ENCODE measurements at places on chromosomes 16 and 17. TPM values are rescaled to one million over a fixed set of nuclear protein-coding genes. Genes with fewer than 3 reads are reported as not detected.

DNA sequence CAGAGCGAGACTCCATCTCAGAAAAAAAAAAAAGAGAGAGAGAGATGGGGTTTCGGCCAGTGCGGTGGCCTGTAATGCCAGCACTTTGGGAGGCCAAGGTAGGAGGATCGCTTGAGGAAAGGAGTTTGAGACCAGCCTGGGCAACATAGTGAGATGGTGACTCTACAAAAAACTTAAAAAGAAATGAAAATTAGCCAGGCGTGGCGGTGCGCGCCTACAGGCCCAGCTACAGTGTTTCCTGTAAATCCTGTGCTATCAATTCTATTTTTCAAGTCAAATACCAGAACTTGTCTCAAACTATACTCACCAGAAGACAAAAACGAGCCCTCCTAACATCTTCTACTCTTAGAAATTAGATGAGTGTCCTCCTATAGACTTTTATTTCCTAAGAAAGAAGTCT lies 19.3 kb downstream of the UBE2O start:
- DNase-seq, result no peak
- no peak overlapping the region for H3K27ac ChIP-seq
- H3K36me3 ChIP-seq, result peaks cover 9% of the 10 kb centered on the region
- H3K27me3 ChIP-seq, result no peaks in the 10 kb centered on the region

DNA sequence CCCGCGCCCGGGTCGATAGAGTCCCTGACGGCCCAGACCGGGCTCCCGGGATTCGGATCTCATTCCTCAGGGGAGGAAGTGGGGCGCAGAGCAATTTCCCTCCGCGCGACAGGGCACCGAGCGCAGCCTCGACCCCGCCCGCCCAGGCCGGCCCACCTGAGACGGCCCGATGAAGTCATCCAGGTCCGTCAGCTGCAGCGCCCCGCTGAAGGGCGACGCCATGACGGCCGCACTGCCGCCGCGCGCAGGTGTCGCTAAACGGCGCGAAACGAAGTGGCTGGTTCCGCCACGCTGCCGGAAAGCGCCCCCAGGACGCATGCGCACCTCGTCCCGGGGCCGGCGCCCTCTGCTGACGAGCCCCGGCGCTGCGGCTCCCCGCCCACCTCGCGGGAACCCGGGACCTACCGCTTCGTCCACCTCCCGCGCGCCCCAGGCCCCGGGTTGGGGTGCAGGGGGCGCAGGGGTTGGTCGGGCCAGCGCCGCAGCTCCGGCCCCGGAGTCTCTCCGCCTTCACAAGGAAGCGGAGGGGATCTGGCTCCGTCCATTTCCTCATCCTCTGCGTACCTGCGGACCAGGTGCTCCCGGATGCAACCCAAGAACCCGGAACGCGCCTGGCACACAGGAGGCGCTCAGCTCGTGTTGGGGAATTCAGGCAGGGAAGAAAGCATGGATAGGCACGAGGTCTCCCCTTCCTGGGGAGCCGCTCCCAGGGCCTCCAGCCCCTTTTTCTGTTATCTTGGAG lies at the start of gene CIAO3:
TSS of gene CIAO3 (minus strand) at position 234 of the 742 bp plus-strand sequence. CDS start at position 222, 12 bp downstream.
- peak; percentile 85 for DNase-seq
- H3K27me3 ChIP-seq, result no peaks in the 10 kb centered on the region
- H3K27ac ChIP-seq, result peak within 1 kb of the TSS; percentile 77
- peaks cover 16% of the 10 kb centered on the region for H3K4me1 ChIP-seq
- H3K4me3 ChIP-seq, result peak within 1 kb of the TSS; percentile 53
- H3K36me3 ChIP-seq, result peaks cover 7% of the 10 kb centered on the region

DNA sequence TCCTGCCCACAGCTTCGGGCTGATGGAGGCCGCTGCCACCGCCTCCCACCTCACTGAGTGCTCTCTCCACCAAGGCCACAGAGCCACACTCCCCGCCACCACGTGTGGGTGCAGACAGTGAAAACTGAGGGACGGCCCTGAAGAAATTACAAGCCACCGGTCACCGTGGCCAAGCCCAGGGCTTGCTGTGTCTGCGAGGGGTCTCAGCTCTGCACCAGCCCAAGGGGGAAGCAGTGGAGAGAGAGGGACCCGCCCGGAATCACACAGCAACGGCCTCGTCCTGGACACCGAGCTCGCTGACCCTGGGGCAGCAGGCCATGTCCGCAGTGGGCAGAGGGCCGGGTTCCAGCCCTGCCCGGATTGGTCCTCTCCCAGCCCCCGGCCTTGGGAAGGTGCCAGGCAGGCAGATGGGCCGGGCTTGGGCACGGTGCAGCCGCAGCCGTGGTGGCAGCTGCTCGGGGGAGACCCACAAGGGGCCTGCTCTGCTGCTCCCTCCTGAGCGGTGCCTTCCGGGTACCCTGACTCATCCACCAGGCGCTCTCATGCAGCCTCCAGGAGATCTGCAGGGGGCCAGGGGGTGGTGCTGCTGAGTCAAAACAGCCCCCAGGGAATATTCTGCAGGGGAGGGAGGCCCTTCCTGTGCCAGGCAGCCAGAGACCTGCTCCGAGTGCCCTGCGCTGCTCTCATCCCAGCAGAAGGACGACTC lies 52.0 kb downstream of the CBFA2T3 start:
- H3K27me3 ChIP-seq, result no peaks in the 10 kb centered on the region
- no peak overlapping the region for H3K4me3 ChIP-seq
- H3K36me3 ChIP-seq, result no peaks in the 10 kb centered on the region
- no peak overlapping the region for H3K27ac ChIP-seq
- peaks cover 10% of the 10 kb centered on the region for H3K4me1 ChIP-seq
- no peak for DNase-seq

DNA sequence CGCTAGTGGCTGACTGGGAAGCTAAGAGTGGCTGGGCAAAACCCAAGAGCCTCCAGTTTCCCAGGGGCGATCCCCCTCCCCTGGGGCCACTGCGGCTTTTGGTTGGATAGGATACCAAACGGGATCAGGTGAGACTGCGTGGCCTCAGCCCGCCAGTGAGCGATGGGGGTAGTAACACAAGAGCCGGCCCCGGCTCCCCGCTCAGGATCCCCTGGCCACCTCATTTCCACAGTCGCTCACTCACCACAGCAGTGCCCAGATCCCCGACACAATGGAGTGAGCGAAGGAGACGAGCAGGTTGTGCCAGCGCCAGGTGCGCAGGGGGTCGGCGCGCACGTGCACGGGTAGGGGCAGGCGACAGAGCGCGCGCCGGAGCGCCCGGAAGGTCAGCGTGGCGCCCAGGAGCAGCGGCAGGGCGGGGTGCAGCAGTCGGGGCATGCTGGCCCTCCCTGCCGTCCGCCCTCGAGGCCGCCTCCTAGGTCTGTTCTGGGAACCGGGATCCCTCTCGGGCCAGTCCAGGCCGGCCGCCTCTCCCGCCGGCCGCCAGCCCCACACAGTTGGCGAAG lies 290 bp downstream of the TLCD1 start:
- peaks cover 34% of the 10 kb centered on the region for H3K36me3 ChIP-seq
- H3K4me3 ChIP-seq, result peak overlapping the region; percentile 7
- H3K27me3 ChIP-seq, result no peaks in the 10 kb centered on the region
- peaks cover 56% of the 10 kb centered on the region for H3K4me1 ChIP-seq

DNA sequence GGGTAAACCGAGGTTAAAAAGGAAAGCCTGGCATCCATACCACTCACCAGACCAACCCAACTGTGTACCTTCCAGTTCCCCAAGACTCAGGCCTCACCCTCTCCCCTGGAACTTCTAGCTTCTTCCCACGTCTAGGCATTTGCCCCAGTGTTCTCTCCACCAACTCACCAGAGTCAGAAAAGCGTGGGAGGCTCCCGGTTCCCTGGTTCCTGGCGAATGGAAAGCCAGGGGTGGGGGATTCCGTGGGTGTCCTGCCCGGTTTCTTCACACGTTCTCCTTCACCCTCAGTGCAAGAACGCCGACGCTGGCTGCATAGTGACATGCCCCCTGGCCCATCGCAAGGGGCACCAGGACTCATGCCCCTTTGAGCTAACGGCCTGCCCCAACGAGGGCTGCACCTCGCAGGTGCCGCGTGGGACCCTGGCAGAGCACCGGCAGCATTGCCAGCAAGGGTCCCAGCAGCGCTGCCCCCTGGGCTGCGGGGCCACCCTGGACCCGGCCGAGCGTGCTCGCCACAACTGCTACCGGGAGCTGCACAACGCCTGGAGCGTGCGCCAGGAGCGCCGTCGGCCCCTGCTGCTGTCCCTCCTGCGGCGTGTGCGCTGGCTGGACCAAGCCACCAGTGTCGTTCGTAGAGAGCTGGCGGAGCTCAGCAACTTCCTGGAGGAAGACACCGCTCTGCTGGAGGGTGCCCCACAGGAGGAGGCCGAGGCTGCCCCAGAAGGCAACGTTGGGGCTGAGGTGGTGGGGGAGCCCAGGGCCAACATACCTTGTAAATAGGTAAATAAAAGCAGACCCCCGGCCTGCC lies 1.7 kb downstream of the RNF151 start:
- H3K27ac ChIP-seq, result no peak overlapping the region
- DNase-seq, result no peak
- no peak overlapping the region for H3K4me3 ChIP-seq
- no peaks in the 10 kb centered on the region for H3K27me3 ChIP-seq
- H3K36me3 ChIP-seq, result no peaks in the 10 kb centered on the region

GRCh38 chr17:11506635-11507034 lies 91.6 kb upstream of the DNAH9 start:
- H3K27me3 ChIP-seq, result no peaks in the 10 kb centered on the region
- no peak for DNase-seq
- no peak overlapping the region for H3K27ac ChIP-seq
- H3K4me1 ChIP-seq, result no peaks in the 10 kb centered on the region

DNA sequence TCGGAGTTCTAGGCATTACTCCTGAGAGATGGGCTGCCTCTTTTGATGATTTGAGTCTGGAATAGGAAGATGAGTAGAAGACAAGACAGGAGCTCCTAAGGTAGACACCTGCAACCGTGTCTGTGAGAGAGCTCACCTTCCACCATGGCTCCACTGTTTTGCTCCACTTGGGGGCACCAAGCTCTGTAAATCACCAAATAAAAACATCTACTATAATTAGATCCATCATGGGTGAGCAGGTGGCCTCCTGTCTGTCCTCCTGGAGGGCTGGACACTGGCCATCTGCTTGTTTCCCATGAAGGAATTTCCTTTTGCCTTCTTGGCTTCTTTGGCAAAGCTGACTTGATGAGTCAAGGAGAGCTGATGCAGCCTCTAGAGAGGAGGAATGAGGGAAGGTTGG lies 179.0 kb downstream of the HAPSTR1 start:
- no peaks in the 10 kb centered on the region for H3K36me3 ChIP-seq
- H3K4me1 ChIP-seq, result no peaks in the 10 kb centered on the region
- H3K4me3 ChIP-seq, result no peak overlapping the region
- H3K27me3 ChIP-seq, result no peaks in the 10 kb centered on the region
- H3K27ac ChIP-seq, result no peak overlapping the region

- no peaks in the 10 kb centered on the region for H3K36me3 ChIP-seq
- peaks cover 4% of the 10 kb centered on the region for H3K27me3 ChIP-seq
- H3K4me3 ChIP-seq, result no peak overlapping the region
- H3K27ac ChIP-seq, result no peak overlapping the region
These were observed 164.1 kb downstream of the HS3ST4 start for GRCh38 chr16:25855818-25856217.

DNA sequence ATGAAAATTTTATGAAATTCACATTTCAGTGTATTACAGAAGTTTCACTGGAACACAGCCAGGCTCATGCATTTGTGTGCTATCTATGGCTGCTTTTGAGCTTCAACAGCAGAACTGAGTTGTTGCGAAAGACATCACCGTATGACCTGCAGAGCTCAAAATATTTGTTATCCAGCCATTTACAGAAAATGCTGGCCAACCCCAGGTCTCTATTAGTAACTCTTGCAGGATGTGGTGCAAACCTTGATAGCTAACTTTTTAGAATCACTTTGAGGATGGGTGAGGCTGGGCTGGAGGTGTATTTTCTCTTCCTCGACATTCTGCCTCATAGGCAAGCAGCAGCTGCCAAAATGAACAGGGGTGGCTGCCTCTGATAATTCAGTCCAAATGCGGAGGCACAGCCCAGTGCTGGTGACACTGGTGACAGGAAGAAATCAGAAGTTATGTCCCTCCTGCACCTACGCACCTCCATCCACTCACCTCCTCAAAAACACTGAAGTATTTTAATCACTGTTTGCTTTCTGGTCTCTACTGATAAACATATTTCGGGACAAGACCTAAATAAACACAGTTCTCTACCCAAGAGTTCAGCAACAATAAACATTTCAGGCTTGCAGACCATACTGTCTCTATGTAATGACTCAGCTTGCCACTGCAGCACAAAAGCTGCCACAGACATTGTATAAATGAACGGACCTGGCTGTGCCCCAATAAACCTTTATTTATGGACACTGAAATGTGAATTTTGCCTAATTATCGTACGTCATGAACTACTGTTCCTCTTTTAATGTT lies 28.5 kb downstream of the ARHGAP17 start:
- no peak overlapping the region for H3K27ac ChIP-seq
- H3K36me3 ChIP-seq, result no peaks in the 10 kb centered on the region
- peaks cover 30% of the 10 kb centered on the region for H3K4me1 ChIP-seq
- no peak overlapping the region for H3K4me3 ChIP-seq

DNA sequence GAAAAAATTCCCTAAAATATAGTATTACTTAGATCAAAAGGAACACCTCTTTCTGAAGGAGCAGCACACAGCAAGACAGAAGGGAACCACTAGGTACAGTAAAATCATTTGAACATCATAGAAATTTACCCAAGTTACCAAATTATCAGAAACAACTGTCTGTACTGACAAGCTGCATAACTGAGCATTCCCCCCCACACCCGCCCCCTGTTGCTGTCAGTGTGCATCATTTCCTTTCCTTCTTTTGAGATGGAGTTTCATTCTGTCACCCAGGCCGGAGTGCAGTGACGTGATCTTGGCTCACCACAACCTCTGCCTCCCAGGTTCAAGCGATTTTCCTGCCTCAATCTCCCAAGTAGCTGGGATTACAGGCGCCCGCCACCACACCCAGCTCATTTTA lies 120.7 kb downstream of the TRIM37 start:
- H3K27me3 ChIP-seq, result no peaks in the 10 kb centered on the region
- no peaks in the 10 kb centered on the region for H3K4me1 ChIP-seq
- DNase-seq, result no peak
- no peaks in the 10 kb centered on the region for H3K36me3 ChIP-seq

DNA sequence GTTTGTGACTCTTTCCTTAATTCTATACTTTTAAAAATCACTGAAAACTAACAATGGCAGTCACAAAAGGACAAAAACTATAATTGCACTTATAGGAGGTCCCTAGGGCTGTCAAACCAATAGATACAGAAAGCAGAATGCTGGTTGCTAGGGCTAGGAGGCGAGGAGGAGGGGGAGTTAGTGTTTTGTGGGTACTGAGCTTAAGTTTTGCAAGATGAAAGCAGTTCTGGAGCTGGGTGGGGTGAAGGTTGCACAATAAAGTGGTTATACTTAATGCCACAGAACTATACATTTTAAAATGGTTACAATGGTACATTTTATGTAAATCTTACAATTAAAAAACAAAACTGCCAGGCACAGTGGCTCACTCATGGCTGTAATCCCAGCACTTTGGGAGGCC lies 27.3 kb downstream of the NUBP1 start:
- DNase-seq, result peak; percentile 73
- H3K27ac ChIP-seq, result no peak overlapping the region
- H3K4me3 ChIP-seq, result no peak overlapping the region
- H3K4me1 ChIP-seq, result no peaks in the 10 kb centered on the region
- H3K27me3 ChIP-seq, result peaks cover 5% of the 10 kb centered on the region

Gene GNG13
- not detected for total RNA-seq

Gene GP1BA
- 1.9 TPM for total RNA-seq

Gene PYY
- not detected for total RNA-seq

Gene OMG
- 1.3 TPM for total RNA-seq

Gene PMP22
- not detected for total RNA-seq

Data from CD4-positive, CD25-positive, alpha-beta regulatory T cell (primary cell).